ENCODE measurements at places on chromosomes 4 and X. TPM values are rescaled to one million over a fixed set of nuclear protein-coding genes. Genes with fewer than 3 reads are reported as not detected.

DNA sequence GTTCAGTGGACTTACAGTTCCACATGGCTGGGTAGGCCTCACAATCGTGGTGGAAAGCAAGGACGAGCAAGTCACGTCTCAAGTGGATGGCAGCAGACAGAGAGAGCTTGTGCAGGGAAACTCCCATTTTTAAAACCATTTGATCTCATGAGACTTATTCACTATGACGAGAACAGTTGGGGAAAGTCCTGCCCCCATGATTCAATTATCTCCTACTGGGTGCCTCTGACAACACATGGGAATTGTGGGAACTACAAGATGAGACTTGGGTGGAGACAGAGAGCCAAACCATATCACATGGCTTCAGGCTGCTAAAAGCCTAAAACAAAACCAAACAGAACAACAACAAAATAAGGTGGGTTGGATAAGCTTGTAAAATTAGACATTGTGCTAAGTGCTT lies 194.4 kb upstream of the CPEB2 start:
- DNase-seq = no peak

The GPR119 gene
- not detected for polyA plus RNA-seq

- peak; percentile 75 for DNase-seq
Observed at GRCh38 chr4:52376132-52376704, 282.9 kb downstream of the USP46 start.

DNA sequence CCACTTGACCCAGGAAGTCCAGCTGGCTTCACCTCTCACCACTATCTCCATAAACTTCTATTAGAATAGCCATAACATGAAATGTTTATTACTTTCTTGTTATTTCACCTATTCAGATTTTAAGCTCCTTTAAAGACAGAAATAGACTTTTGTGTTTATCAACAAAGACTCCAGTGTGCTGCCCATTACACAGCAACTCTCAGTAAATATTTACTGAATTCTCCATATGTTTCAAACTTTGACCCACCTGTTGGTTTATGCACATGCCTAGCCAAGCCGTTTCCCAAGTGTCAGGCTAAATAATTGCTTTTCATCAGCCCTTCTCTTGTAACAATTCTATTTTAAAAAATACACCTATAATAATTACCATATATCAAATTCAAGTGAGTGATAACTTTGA lies 242.9 kb upstream of the NEIL3 start:
- no peak for DNase-seq

- no peak for DNase-seq
Observed at GRCh38 chr4:154928640-154929257, 147.7 kb downstream of the RBM46 start.

DNA sequence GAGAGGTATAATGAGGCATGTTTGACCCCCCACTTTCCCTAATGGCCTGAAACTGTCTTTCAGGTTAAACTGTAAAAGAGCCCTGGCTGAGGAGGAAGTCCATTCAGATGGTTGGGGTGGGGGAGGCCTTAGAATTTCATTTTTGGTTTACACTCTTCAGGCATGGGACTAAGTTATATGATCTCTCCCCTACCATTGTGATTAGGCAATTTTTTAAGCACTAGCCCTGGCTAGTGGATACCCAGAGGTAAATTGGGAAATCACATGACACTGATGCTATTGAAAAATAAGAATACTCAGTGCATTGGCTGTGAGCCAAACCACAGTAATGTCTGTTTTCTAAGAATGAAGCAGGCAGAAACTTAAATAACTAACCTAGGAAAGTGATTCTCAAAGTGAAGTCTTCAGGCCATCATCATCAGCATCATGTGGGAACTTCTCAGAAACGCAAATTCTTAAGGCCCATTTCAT lies 149.7 kb downstream of the RRAGB start:
- DNase-seq = no peak

GRCh38 chr4:26953366-26953765 lies 92.7 kb downstream of the STIM2 start:
- no peak for DNase-seq

- no peak for DNase-seq
Observed at GRCh38 chrX:14670819-14671218, 141.5 kb downstream of the GLRA2 start.

GRCh38 chr4:2497931-2498330 lies 29.0 kb downstream of the RNF4 start:
- no peak for DNase-seq

The HSFX1 gene
- polyA plus RNA-seq = 2.1 TPM

The SATL1 gene
- 0.43 TPM for polyA plus RNA-seq

- no peak for DNase-seq
Observed at GRCh38 chr4:107850438-107850837, 25.7 kb downstream of the SGMS2 start.

- no peak for DNase-seq
Observed at GRCh38 chr4:37690976-37691375, 4.8 kb upstream of the RELL1 start.

DNA sequence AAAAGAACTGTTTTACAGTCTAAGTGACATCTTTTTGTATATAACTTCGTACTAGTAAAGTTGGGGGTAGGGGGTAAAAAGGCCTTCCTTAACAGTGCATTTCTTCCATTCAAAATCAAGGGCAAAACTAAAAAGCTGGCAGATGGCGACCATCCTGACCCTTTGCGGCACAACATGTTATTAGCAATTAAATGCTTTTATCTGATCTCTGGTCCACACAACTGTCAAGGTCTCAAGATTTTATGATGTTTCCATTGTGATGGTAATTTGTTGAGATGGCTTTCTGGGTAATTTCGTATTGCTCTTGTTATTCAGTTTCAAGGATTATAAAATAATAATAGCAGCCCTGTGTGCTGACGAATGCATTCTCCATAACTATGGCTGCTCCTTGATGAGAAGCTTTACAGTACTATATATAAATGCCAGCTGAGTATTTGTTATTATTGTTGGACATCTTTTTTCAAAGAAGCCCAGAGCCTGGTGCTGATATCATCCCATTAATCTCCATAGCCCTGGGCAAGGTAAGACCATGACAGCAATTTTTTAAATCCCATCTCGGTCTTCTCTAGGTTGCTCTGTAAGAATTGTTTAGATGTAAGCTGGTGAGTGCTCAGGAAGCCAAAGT lies 89.5 kb downstream of the CBR4 start:
- no peak for DNase-seq

- DNase-seq = no peak
Observed at GRCh38 chr4:60737858-60738257, 462.3 kb upstream of the ADGRL3 start.

The RENBP gene
- polyA plus RNA-seq = 5.1 TPM

DNA sequence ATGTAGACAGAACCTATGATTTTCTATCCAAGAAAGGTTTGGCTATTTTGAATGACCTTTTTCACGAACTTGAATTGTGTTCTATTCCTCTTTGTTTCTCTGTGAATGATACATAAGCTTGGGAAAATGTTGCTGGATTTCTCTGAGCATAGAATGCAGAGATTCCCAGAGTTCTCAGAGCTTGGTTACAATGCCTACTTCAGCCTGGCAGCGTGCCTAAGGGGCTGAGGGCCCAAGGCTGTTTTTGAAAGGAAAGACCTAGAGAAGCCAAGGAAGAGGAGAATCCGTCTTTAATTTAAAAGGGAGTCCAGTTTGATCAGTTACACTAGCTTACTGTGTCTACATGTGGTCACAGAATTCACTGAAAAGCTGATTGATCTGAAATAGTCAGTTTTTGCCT lies 55.3 kb upstream of the CXorf51B start:
- no peak for DNase-seq

The ENAM gene
- 2.9 TPM for polyA plus RNA-seq

DNA sequence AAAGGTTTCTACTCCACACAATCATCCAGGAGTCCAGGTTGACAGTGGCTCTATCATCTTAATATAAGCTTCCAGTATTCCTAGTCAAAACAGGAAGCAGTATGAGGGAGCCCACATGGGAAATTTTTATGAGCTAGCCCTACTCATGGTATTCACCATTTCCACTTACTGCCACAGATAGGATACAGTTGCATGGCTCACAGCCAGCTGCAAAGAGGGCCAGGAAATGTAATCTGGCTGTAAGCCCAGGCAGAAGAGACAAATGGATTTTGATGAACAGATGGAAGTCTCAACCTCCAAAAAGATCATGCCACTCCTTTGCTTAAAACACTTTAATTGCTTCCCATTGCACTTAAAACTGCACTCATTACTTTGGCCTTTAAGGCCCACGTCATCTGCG lies 150.6 kb downstream of the ADAMTS3 start:
- DNase-seq = peak; percentile 40

- no peak for DNase-seq
Observed at GRCh38 chr4:114728426-114728825, 129.8 kb downstream of the UGT8 start.

GRCh38 chrX:40368611-40369061 lies 212.1 kb upstream of the ATP6AP2 start:
- no peak for DNase-seq

DNA sequence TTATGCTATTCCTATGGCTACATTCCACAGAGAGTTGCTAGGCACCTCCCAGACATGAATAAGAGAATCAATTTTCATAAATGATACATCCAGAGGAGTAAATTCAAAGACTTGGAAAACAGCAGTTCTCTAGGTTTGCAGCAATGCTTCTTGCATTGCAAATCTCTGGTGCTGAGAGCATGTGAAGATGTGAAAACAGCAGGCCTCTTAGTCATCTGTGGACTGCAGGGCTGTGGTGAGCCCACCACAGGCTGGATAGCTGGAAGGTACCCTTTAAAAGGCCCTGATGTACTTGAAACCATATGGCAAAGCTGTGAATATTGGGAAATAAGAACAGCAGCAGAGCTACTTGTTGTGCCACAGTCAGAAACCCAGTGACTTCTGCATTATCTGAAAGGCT lies 2135.9 kb downstream of the ARAP2 start:
- no peak for DNase-seq

The GPR101 gene
- polyA plus RNA-seq = not detected
